ENCODE measurements at places on chromosomes 4 and X. TPM values are rescaled to one million over a fixed set of nuclear protein-coding genes. Genes with fewer than 3 reads are reported as not detected.

NAA11 gene
- not detected for total RNA-seq

GRCh38 chr4:97493815-97494518 lies 649.3 kb downstream of the STPG2 start:
- no peak for DNase-seq

DNA sequence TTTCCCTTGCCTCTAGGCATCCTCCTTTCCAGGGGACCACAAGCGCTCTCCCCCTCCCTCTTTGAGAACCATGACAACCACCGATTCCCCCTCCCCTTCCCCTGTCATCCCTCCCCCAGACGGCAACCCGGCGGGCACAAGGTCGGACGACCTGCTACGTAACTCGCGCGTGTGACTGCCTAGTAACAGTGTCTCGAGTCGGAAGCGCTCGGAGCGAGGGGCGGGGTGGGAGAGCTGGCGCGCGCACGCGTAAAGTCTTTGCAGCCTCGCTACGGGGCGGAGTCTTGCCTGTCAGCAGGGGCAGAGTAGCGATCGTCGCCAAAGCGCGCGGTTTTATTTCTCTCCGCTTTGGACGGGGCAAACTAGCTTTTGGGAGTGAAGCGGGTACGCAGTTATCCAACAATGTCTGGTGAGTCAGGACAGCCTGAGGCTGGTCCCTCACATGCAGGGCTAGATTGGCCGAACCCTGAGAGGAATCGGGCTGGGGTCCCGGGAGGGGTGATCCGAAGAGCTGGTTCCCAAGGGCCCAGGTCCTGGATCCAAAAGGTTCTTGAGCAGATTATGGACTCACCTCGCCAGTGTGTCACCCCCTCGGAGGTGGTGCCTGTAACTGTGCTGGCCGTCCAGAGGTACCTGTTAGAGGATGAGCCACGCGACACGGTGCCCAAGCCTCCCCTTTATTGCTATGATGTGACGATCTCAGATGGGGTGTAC lies at the start of gene RADX:
Gene RADX (plus strand): TSS at position 300 of the 714 bp plus-strand sequence. CDS start 103 bp downstream, at position 403.
- peak; percentile 85 for DNase-seq

TIMM8A gene
- 20.8 TPM for total RNA-seq

DNA sequence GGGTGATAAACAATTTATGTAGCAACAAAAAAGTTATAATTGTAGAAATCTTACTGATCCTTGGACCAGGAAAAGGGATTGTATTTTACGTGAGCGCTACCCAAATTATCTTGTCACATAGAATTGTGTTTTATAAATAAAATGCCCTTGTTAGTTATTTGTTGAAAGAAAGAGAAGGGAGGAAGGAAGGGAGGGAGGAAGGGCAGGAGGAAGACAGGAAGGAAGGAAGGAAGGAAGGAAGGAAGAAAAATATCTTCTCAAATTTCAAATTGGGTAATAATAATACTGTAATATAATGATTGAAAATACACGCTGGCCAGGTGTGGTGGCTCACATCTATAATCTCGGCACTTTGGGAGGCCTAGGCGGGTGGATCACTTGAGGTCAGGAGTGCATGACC lies 206.2 kb upstream of the TLL1 start:
- no peak for DNase-seq

EFHC2 gene
- total RNA-seq = 17.5 TPM

GRCh38 chrX:19753368-19753767 lies 134.0 kb downstream of the SH3KBP1 start:
- no peak for DNase-seq

DNA sequence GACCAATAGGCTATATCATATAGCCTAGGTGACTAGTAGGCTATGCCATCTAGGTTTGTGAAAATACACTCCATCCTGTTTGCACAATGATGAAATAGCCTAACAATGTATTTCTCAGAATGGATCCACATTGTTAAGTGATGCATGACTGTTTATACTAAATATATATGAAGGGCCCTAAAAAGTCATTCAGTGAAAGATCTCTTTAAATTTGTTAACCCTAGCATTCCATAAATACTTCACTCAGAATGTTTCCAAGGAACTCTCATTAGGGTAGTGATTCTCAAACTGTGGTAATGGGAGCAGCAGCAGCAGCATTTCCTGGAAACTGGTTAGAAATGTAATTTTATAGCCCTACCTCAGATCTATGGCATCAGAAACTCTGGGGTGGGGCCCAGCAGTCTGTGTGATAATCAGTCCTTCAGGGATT lies 74.9 kb downstream of the PRRG1 start:
- DNase-seq = no peak

SYTL4 gene
- 2.2 TPM for total RNA-seq

Measured in Right ventricle myocardium inferior (tissue), 1 donor.